GM19239 (cell line): ENCODE measurements at places on chromosomes 2 and 18.

- no peak for DNase-seq
Observed at GRCh38 chr18:765764-766549, 46.1 kb downstream of the YES1 start.

DNA sequence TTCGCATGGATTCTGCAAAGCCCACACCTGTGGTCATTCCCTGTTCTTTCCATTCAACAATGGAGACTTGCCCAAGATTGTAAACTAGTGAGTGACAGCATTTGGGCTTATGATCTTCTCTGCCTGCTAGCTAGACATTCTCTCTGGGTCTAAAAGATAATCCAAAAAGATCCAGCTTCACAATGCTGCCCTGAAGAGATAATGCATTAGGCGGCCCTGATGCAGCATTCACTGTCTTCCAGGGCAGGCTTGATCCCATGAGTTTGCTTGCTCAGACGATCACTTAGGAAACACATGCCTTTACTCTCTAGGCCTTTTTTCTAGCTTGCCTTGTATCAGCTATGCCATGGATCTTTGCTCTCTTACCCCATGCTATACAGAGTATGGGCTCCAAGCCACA, 196.1 kb downstream of the SETBP1 start:
- DNase-seq, result no peak

- no peak for DNase-seq
Observed at GRCh38 chr2:75545922-75546321, 14.8 kb downstream of the EVA1A start.

GRCh38 chr2:18408638-18409037, 151.8 kb downstream of the RDH14 start:
- no peak for DNase-seq

- DNase-seq, result no peak
Observed at GRCh38 chr2:64617631-64618151, 36.0 kb downstream of the SERTAD2 start.

GRCh38 chr2:207184348-207184747, 18.6 kb upstream of the KLF7 start:
- DNase-seq, result no peak

DNA sequence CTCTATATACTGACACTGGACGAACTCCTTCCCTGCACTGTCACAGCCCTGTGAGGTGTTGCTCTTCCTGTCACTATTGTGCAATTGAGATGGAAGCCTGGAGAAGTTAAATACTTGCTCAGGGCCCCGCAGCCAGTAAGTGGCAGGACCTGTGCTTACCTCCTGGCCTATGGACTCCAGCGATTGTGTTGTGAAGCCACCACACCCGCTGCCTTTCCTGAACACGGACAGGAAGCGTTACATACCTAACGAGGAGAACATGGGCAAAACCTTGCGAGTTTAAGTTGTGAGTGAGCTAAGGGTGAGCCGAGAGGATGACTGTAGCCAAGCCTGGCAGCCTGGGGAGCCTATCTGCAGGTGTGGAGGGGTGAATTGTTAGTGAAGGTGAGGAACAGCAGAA, 26.1 kb downstream of the RAB31 start:
- DNase-seq, result no peak

DNA sequence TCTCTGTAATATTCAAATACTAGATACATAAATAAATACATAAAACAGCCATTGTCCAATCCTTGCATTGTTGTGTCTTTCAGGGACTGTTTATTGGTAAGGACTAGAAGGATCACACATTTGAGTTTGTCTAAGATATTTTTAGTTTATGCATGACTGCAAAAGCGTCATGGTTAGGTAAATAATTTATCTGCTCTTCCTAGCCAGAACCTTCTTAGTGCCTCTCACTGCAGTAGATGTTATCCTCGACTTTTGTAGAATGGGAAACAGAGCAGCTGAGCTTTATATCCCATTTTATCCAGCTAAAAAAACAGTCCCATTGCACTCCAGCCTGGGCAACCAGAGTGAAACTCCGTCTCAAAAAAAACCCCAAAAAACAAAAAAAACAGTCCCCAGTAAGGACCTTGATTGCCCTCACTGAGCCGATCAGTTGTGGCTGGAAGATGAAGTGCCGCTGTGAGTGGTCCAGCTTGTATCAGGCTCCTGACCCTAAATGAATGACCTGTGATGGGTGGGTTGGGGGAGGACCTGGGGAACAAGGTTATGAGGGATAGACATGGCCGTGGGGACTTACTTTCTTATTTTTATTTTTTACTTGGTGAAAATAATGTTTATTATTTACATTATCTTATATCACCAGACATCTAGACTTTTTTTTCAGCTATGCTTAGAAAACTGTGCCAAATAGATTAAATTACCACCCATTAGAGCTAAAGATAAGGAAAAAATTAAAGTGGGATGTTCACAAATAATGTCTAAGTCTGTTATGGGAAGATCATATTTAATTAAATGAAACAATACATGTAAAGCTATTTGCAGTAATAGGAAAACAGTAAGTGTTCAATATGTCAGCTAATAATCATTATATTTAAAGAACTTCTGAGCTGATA, 10.9 kb upstream of the ADAM23 start:
- DNase-seq, result no peak

- no peak for DNase-seq
Observed at GRCh38 chr2:17362956-17363355, 155.3 kb downstream of the RAD51AP2 start.

DNA sequence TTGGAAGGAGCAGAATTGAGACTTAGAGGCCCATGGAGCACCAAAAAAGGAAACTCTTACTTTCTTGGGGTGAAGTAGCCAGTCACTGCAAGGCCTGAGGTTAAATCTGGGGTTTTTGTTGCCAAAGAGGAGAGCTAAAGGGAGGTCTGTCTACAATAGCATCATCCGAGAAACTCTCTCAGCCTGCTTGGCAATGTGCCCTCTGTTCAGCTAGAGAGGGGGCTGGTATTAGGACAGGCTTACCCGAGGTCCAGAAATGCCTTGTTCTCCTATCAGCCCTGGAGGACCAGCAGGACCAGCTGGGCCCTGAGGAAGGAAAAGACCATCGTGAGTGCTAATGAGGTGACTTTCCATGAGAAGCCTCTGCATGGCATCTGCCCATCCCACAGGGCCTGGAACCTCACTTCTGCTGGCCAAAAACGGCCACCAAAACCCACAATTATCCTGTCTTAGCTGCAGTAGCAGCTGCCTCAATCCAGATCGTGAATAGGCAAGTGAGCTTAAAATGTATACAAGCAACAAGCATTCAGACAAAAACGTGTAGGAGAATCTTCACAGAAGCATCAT, 61.6 kb downstream of the COL6A3 start:
- DNase-seq, result no peak

GRCh38 chr2:241993386-241994005, 124.0 kb downstream of the RTP5 start:
- DNase-seq, result no peak

GRCh38 chr18:40120796-40121391, 1834.1 kb upstream of the PIK3C3 start:
- no peak for DNase-seq
